Activated T-helper 1 cell treated with anti-CD3 and anti-CD28 coated beads, Interleukin-12 subunit alpha, Interleukin-12 subunit beta, Interleukin-2, Interleukin-4 antibody, amounts not matched to agents 30 ng/mL and 10 ng/mL and 1 ng/mL, durations not matched to agents 14 hours and 24 hours and 36 hours (primary cell): ENCODE measurements at places on chromosomes 5 and 9. TPM values are rescaled to one million over a fixed set of nuclear protein-coding genes. Genes with fewer than 3 reads are reported as not detected.

The HNRNPA0 gene
- total RNA-seq: 37.5 and 37.8 TPM in 2 replicates

DNA sequence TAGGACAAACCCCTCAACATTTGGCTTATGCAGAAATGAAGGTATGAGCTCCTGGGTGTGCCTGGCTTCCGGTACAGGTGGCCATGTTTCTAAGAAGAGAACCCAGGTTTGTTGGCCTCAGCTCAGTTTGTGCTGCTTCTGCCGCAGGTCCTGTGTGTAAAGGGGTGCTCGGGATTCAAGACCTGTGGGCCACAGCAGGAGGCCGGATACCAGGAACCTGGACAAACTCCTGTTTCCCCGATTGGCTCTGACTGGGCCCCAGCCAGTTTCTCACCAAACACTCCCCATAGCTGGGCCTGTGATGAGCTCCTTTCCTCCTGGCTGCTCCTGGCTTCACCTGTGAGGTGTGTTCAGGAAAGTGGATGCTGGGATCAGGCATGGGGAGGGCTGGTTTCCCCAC is 271.2 kb upstream of the IRX2 start:
- no peak for DNase-seq
- H3K27ac ChIP-seq: no peak overlapping the region
- H3K4me3 ChIP-seq: no peak overlapping the region
- no peaks in the 10 kb centered on the region for H3K36me3 ChIP-seq
- no peaks in the 10 kb centered on the region for H3K27me3 ChIP-seq

GRCh38 chr5:164048359-164048926 is 543.0 kb downstream of the MAT2B start:
- H3K4me1 ChIP-seq: no peaks in the 10 kb centered on the region
- DNase-seq: no peak
- no peaks in the 10 kb centered on the region for H3K36me3 ChIP-seq
- H3K27ac ChIP-seq: no peak overlapping the region
- H3K4me3 ChIP-seq: no peak overlapping the region

GRCh38 chr9:122988920-122989621 is 44.4 kb upstream of the GPR21 start:
- H3K27ac ChIP-seq: peak overlapping the region; percentile 42
- H3K4me3 ChIP-seq: no peak overlapping the region
- no peaks in the 10 kb centered on the region for H3K27me3 ChIP-seq
- peaks cover 5% of the 10 kb centered on the region for H3K4me1 ChIP-seq

GRCh38 chr5:142800776-142801494 is 30.8 kb downstream of the ARHGAP26 start:
- peaks cover 4% of the 10 kb centered on the region for H3K36me3 ChIP-seq
- H3K27ac ChIP-seq: peak overlapping the region; percentile 93
- peak; percentile 53 for DNase-seq
- H3K4me1 ChIP-seq: peaks cover 67% of the 10 kb centered on the region
- H3K4me3 ChIP-seq: peak overlapping the region; percentile 73
- no peaks in the 10 kb centered on the region for H3K27me3 ChIP-seq

The LHFPL2 gene
- 0.08 and 0.47 TPM in 2 replicates for total RNA-seq

- no peak overlapping the region for H3K4me3 ChIP-seq
- no peaks in the 10 kb centered on the region for H3K36me3 ChIP-seq
- H3K4me1 ChIP-seq: peaks cover 11% of the 10 kb centered on the region
- H3K27ac ChIP-seq: no peak overlapping the region
These were observed 48.4 kb upstream of the TUT7 start for GRCh38 chr9:86402591-86402990.

The CYFIP2 gene
- 173 and 175 TPM in 2 replicates for total RNA-seq

DNA sequence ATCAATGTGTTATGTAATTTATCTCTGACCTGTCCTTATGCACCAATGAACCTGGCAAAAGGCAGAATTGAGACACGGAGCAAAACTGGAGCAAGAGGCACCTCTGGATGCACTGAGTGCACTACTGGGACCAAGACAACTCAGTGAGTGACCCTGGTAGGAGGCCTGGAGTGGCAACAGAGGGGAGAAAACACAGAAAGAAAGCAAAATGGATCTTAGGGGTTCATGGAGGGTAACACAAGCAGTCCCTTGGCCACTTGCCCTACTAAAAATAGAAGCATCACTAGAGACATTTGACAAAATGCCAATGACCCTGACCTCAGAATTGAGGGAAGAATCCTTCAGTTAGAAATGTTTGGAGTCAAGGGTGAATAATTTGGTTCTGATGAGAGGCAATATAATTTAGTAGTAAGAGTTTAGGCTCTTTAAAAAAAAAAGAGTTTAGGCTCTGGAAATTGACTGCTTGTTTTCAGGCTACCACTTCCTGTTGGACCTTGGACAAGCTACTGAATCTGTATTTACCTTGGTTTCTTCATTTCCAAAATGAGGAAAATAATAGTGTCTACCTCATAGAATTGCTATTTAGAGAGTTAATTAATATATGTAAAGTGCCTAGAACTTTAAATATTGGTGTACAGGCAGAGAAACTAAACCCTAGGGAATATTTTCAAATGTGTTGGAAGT is 234.9 kb upstream of the TARS1 start:
- DNase-seq: no peak
- no peak overlapping the region for H3K27ac ChIP-seq
- H3K36me3 ChIP-seq: no peaks in the 10 kb centered on the region
- H3K4me3 ChIP-seq: no peak overlapping the region
- H3K4me1 ChIP-seq: no peaks in the 10 kb centered on the region

DNA sequence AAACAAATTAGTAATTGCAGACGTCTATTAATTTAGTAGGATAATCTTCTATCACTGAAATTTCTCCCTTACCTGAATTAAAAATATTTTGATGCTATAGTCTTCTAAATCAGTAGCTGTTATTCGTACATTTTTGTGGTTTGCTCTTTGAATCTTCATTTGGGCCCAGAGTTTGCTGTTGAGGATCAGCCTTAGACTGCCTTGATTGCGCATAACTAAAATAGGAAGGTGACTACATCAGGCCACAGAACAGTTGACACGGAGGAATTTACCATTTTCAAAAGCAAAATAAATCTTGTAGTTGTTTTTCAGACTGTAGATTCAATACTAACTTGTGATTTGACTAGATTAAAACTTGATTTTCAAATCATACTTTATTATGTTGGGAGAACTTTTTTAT is 11.8 kb upstream of the NADK2 start:
- no peak for DNase-seq
- no peaks in the 10 kb centered on the region for H3K4me1 ChIP-seq
- H3K27ac ChIP-seq: no peak overlapping the region
- H3K27me3 ChIP-seq: peaks cover 24% of the 10 kb centered on the region
- H3K4me3 ChIP-seq: no peak overlapping the region
- H3K36me3 ChIP-seq: no peaks in the 10 kb centered on the region

GRCh38 chr5:54311176-54311677 is 854 bp upstream of the ARL15 start:
- H3K27me3 ChIP-seq: peaks cover 21% of the 10 kb centered on the region
- no peak for DNase-seq
- H3K4me3 ChIP-seq: peak overlapping the region; percentile 91
- peak overlapping the region; percentile 90 for H3K27ac ChIP-seq

DNA sequence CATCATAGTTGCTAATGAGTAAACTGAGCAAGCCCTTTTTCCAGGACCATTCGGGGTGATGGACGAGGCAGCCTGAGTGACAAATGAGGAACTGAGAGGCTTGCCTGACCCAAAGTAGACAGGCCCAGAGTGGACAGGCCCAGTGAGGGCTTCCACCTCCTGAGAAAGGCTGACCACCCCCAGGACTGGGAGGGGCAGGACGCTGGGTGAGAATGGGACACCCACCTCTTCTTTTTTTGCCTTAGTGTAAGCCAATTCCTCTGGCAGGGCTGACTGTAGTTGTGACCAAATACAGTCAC is 68.3 kb downstream of the MACROH2A1 start:
- peaks cover 13% of the 10 kb centered on the region for H3K4me1 ChIP-seq
- no peak overlapping the region for H3K27ac ChIP-seq
- peaks cover 27% of the 10 kb centered on the region for H3K36me3 ChIP-seq
- H3K27me3 ChIP-seq: no peaks in the 10 kb centered on the region
- no peak for DNase-seq

DNA sequence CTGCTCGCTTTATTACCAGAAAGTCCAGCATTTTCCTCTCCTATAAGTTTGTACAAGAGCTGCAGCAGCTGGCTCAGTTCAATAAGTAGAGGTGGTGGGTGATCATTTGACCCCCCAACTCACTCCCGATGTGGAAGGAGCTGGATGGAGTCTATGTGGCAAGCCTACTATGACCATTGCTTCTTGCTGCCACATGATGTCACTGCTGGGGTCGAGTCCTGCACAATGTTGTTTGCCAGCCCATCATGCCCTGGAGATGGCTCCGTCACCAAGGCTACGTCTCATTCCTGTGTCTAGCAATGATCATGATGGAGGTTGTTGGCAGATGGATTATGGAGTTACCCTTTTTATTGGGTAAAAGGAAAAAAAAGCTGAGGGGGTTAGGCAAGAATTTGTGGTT is 266.3 kb downstream of the PSAT1 start:
- no peak overlapping the region for H3K27ac ChIP-seq
- no peaks in the 10 kb centered on the region for H3K36me3 ChIP-seq
- H3K4me1 ChIP-seq: no peaks in the 10 kb centered on the region
- no peak overlapping the region for H3K4me3 ChIP-seq
- no peak for DNase-seq

The PCDHB16 gene
- not detected in 2 replicates for total RNA-seq

The HABP4 gene
- 10.8 and 11.1 TPM in 2 replicates for total RNA-seq

DNA sequence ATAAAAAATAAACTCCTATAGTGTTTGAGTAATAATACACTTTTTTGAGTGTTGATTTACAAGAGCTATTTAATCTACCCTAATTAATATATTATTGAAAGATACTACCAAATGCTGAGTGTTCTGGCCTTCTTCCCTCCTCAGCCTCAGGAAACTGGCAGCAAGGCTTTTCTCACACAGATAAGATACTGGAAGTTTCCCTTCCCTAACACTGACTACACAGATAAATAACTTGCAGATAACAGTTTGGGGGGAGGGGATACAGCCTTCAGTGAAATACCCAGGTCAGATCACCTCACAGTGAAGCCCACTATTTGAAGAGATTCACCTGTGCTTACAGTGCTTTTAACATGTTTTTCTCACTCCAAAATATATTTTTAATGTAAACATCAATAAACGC is 1.6 kb upstream of the NIPSNAP3A start:
- DNase-seq: no peak
- no peak overlapping the region for H3K4me3 ChIP-seq
- no peak overlapping the region for H3K27ac ChIP-seq
- peaks cover 3% of the 10 kb centered on the region for H3K36me3 ChIP-seq
- H3K4me1 ChIP-seq: peaks cover 45% of the 10 kb centered on the region

The KIAA1958 gene
- 8.2 and 8.6 TPM in 2 replicates for total RNA-seq

DNA sequence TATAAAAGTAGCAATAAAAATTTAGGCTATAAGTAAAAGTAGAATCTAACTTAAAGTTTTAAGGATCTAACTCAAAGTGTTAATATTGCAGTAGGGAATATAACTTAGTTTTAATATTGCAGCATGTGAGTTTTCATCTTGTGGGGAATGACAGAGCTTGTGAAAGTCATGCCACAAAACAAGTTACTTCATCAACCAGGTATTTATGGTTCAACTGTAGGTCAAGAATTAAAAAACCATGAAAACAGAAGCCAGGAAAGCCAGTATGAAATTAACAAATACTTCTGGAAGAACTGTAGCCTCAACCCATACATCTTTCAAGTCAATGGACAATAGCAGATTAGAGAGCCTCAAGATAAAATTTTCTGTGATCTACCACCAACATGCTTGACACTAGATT is 19.0 kb downstream of the HMGCS1 start:
- no peak overlapping the region for H3K4me3 ChIP-seq
- H3K36me3 ChIP-seq: peaks cover 71% of the 10 kb centered on the region
- H3K4me1 ChIP-seq: peaks cover 40% of the 10 kb centered on the region
- no peaks in the 10 kb centered on the region for H3K27me3 ChIP-seq

GRCh38 chr5:35454011-35454525 is 163.6 kb upstream of the SPEF2 start:
- H3K36me3 ChIP-seq: no peaks in the 10 kb centered on the region
- no peaks in the 10 kb centered on the region for H3K4me1 ChIP-seq
- no peak overlapping the region for H3K4me3 ChIP-seq
- H3K27me3 ChIP-seq: peaks cover 6% of the 10 kb centered on the region

The PIP5K1B gene
- total RNA-seq: 77.4 and 78.5 TPM in 2 replicates

The FIBCD1 gene
- total RNA-seq: not detected in 2 replicates

GRCh38 chr5:93607367-93608258 is 24.6 kb downstream of the NR2F1 start:
- H3K36me3 ChIP-seq: peaks cover 2% of the 10 kb centered on the region
- H3K27ac ChIP-seq: no peak overlapping the region
- H3K4me3 ChIP-seq: no peak overlapping the region
- DNase-seq: no peak
- peaks cover 85% of the 10 kb centered on the region for H3K27me3 ChIP-seq
- peaks cover 10% of the 10 kb centered on the region for H3K4me1 ChIP-seq

The GRIN1 gene
- total RNA-seq: 0.05 TPM in 2 replicates

The OR1Q1 gene
- total RNA-seq: not detected in 2 replicates

- DNase-seq: no peak
- no peaks in the 10 kb centered on the region for H3K36me3 ChIP-seq
- H3K27me3 ChIP-seq: no peaks in the 10 kb centered on the region
These were observed 4.9 kb upstream of the PSAT1 start for GRCh38 chr9:78292026-78292425.

DNA sequence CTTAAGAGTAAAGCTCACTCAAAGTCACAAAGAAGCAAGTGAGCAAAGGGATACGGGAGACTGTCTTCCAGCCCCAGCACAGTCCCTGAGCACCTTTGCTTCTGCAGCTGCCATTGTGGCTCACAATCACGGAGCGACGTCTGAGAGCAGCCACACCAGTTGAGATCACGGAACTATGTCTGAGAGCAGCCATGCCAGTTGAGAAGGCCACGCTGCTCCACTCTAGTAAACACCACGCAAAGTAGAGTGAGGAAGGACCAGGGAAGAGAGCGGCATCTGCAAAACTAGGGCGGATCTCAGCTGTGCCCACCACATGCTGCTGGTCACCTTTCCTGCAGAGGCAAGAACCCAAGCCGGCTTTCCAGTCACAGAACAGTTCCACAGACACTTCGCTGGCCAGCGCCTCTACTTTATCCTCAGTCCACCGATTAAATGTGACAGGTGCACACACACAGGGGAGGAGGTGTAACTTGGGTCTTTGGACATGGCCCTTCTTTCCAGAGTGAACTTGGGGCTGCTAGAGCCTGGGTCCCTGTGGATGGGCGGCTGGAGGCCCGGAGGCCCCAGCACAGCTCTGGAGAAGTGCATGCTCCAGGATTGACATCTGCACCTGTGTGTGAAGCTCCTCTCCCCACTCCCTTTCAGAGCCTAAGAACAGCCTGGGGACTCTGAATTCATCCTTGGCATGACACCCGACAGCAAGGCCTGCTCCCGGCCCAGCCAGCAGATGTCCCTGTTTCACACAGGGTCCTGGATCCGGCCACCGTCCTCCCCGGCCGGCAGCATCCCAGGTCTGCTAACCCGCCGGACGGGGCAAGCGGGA is 324.9 kb upstream of the IRX4 start:
- H3K4me3 ChIP-seq: no peak overlapping the region
- DNase-seq: no peak
- H3K4me1 ChIP-seq: no peaks in the 10 kb centered on the region
- H3K27ac ChIP-seq: no peak overlapping the region

- no peak overlapping the region for H3K4me3 ChIP-seq
- no peak overlapping the region for H3K27ac ChIP-seq
- no peaks in the 10 kb centered on the region for H3K36me3 ChIP-seq
- no peak for DNase-seq
These were observed 369.5 kb downstream of the TAF11L14 start for GRCh38 chr5:18003784-18004183.
